ENCODE measurements at places on chromosomes 1 and 21.

- DNase-seq: no peak
Measured at GRCh38 chr21:35873441-35873840, 186.9 kb downstream of the SETD4 start.

DNA sequence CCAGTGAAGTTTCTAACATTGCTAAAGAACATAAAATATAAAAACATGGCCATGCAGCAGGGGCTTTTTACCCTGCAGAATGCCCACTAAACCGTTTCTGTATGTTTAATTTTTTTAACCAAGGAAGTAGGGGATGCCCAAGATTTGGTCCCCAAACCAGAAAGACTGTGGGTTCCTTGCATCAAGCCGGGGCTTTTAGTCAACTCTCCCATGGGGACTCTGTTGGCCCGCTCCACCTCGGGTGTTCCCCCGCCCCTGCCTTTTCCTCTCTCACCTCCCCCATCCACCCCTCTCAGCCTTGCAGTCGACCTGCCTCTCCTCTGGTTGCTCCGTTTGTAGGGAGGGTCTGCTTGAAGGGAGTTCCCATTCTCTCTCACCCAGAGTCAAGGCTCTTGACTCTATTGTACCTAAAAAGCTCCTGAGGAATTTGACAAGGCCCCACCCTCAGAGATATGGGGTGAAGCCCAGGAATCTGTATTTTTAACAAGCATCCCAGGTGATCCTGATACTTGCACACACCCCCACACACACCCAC, 117.5 kb downstream of the TOMM20 start:
- no peak for DNase-seq

DNA sequence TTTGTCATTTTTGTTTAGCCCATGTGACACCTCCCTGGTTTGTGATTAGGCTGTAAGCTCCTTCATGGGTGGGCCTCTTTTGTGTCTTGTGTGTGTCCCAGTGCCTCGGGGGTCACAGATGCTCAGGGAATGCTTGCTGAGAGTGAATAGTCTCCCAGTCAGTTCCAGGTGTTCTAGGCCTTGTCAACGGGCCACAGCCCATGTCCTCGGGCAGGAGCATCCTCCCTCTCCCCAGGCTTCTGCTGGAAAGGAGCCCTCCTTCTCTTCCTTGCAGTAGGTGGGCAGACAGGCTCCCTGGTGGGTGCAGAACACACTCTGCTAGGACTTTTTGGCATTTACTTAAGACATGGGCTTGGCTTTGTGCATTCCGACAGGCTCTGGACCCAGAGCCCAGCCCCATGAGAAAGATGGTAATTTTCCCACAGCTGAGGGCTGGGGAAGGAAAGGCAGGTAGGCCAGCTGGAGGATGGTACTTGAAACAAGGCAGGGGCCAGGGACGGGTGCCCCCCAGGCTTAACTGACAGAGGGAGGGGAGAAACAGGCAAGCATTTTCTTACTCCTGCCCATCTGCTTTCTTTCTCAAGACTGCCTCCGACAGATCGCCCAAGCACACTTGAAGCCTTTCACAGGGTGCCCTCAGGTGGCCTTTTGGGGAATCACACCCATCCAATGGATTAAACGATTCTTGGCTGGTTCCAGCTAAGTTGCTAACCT, 7.1 kb upstream of the CPLANE2 start:
- peak; percentile 13 for DNase-seq

- no peak for DNase-seq
Measured at GRCh38 chr1:226965581-226966440, 25.7 kb downstream of the COQ8A start.

GRCh38 chr1:240254778-240255291, 163.2 kb downstream of the FMN2 start:
- no peak for DNase-seq

GRCh38 chr1:25689686-25690381, 73.2 kb downstream of the MAN1C1 start:
- DNase-seq: no peak

DNA sequence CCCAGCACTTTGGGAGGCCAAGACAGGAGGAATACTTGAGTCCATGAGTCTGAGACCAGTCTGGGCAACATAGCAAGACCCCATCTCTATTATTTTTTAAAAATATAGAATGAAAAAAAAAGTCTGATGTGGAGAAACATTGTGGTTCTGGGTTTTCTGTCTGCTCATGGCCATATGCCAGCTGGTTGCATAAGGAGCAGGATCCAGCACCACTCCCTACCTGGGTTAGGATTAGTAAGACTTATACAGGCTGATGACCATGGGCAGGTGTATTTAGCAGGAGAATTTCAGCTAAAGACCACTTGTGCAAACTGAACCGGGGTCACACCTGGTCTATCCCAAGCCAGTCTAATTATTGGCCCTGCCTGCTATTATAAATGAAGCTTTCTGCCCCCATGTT, 16.7 kb upstream of the GPX7 start:
- no peak for DNase-seq

GRCh38 chr1:242187816-242188215, 188.9 kb upstream of the MAP1LC3C start:
- no peak for DNase-seq

- peak; percentile 58 for DNase-seq
Measured at GRCh38 chr21:17495680-17496079, 17.2 kb upstream of the CXADR start.

- no peak for DNase-seq
Measured at GRCh38 chr21:45560106-45561021, 18.1 kb upstream of the SLC19A1 start.

- DNase-seq: no peak
Measured at GRCh38 chr21:44845418-44846223, 27.8 kb upstream of the SUMO3 start.

DNA sequence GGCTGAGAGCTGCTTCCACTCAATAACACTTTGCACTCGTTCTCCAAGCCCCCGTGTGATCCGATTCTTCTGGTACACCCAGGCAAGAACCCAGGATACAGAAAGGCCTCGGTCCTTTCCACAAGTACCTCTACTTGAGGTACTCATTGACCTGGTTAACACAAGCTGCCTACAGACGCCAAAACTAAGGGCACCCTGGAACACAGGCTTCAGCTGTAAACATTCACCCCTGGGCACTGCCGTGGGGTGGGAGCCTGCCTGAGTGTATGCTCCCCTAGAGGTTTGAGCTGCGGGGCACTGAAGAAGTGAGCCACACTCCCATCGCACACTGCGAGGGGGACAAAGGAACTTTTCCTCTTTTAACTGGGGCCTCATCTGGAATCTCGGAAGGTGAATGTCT, 30.5 kb downstream of the LRRC3 start:
- DNase-seq: no peak

GRCh38 chr21:14686466-14687267, 140.6 kb upstream of the SAMSN1 start:
- no peak for DNase-seq

DNA sequence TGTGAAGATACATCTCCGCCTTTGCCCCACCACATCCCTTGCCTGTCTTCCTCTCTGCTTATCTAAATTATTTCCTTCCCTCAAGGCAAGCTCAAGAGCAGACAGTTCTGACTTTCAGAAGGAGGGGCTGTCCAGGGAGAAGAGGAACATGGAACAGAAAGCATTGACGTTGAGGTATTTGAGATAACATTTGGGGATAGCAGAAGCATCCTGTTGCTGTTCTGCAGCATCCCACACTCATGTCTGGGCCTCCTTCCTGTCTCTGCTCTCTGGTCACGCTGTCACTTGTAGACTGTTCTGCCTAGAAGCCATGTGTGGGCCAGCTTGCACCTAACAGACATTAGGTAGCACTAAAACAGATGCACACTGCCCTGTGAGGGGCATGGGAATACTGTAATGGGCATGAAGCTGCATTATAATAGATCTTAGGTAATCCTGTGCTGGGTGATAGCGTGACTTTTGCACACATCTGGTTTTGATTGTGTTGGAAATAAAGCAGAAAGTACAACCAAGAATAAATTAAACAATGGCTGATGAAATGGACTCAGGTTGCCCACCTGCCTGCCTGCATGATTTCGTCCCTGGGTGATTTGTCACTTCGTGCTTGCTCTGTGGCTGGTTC, 660 bp upstream of the RD3 start:
- no peak for DNase-seq

GRCh38 chr1:40395190-40396175, 22.0 kb downstream of the SMAP2 start:
- DNase-seq: no peak

DNA sequence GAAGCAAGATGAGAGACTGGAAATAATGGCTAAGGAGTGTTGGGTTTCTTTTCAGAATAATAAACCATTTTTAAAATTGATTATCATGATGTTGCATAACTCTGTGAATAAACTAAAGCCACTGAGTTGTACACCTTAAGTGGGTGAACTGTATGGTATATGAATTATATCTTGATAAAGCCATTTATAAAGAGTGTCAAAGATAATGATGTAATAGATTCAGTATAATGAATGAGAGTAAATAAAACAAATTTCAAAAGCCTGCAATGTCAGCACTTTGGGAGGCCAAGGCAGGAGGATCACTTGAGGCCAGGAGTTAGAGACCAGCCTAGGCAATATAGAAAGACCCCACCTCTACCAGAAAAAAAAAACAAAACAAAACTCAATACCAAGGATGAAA, 16.3 kb downstream of the NSL1 start:
- no peak for DNase-seq

- DNase-seq: no peak
Measured at GRCh38 chr21:30710499-30710898, 8.1 kb downstream of the KRTAP21-3 start.

GRCh38 chr1:160499631-160500030, 23.4 kb downstream of the SLAMF6 start:
- DNase-seq: no peak

- no peak for DNase-seq
Measured at GRCh38 chr1:221961532-221962292, 219.8 kb upstream of the DUSP10 start.

GRCh38 chr1:48978413-48978812, 201.7 kb upstream of the BEND5 start:
- no peak for DNase-seq

DNA sequence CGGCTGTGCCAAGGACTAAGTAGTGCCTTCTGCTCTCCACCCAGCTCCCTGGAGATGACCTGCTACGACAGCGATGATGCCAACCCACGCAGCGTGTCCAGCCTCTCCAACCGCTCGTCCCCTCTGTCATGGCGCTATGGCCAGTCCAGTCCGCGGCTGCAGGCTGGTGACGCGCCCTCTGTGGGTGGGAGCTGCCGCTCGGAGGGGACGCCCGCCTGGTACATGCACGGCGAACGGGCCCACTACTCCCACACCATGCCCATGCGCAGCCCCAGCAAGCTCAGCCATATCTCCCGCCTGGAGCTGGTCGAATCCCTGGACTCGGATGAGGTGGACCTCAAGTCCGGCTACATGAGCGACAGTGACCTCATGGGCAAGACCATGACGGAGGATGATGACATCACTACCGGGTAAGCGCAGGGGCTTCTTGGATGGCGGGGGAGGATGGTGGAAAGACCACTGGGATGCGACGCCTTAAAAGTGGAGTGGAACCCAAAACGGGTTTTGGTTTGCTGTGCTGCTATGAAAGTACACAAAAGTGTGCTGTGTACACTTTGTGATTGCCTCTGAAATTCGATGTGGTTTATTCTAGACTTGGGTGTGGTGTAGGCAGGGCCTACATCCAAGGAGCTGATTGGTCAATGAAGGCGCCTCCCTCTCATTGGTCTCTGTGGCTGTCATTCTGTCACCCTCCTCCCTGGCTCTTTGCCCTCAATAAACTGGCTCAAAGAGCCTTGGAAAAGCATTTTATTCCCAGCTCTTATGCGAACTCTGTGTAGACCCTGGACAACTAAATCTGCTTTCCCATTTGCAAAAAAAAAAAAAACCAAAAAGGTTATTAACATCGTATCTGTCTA, 110.4 kb upstream of the IPO9 start:
- no peak for DNase-seq

DNA sequence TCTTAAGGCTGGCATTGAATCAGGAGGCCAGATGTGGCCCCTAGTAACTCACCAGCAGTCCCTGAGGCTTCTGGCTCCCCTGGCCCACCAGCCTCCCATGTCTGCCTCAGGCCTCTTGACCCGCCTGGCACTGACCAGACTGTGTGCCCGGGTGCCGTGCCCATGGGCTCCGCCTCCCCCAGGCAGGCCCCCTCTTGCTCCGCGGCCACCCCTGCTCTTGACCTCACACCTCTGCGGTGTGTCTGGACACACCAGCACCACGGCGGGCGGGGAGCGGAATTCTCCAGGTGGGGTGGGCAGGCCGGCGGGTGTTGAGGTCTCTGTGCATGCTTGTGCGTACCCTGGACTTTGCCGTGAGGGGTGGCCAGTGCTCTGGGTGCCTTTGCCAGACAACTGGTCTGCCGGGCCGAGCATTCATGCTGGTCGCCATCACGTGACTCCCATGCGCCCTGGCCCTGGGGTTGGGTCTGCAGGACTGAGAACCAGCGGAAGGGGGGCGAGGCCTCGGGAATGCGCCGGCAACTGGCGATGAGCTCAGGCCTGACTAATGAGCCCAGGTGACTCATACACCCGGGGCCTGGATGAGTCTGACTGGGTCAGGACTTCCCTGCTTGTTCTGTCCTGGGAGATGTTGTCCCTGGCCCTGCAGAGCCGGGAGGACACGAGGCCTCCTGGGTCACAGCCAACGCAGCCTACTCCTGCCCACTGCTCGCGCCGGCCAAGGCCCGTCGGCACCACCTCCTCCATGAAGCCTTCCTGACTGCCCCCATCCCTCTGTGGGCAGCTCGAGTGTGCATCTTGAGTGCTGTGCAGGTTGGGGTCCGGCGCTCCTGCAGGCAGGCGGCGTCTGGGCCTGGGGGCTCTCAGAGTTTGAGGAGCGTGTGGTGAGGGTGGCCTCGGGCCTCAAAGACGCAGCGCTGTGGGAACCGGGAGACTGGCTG, 22.6 kb downstream of the COL18A1 start:
- DNase-seq: no peak

DNA sequence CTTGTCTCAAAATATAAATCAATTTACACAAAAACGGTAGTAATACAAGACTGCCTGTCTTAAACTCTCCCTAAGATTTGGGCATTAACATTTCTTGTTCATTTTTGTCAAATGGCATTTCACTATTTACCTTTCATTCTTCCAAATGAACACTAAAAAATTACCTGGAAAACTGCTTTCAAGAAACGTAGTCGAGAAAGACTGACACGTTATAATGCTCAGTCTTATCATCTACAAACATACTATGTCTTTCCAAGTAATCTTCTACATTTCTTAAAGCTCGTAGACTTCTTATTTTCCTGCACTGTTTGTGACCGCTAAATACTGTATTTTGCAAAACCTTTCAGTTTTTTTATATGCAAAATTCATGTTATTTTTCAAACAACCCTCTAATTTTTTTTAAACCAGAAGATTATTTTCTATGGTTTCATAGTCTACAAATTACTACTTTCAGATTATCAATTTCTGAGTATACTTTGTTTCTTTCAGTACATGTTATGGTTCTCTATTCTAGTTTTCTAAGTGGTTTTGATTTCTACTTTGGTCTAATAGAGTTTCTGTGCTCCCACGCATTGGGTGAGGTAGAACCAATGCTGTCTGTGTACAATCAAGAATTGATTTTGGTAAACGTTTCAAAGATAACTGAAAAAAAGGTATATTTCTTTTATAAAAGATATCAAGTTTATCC, 336.4 kb downstream of the SMYD3 start:
- no peak for DNase-seq

GRCh38 chr1:16162163-16162822, 6.4 kb upstream of the EPHA2 start:
- no peak for DNase-seq

All from NCI-H1417 treated with DMSO at 0.1 percent for 48 hours (cell line).